ENCODE measurements at places on chromosomes 3 and 15.

DNA sequence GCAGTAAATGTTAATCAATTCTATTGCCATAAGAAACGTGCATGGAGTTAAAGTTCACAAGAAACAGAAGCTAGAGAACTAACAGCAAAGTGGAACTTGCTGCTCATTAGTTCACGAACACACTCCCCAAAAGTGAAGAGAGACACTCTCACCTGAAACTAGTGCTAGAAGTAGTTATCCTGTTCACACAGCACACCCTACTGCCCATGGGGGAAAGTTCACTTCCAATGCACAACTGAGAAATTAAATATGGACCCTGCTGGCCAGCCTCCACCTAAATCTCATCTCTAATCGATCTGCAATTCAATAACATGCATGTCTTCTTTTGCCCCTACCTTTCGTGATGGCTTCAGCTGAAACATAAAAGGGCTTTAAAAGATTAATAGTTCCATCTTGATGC, 39.4 kb upstream of the FRMD4B start:
- DNase-seq, result no peak

GRCh38 chr3:28917895-28918475, 362.9 kb upstream of the RBMS3 start:
- DNase-seq, result no peak

GRCh38 chr3:14162178-14162577, 16.2 kb downstream of the XPC start:
- DNase-seq, result no peak

- no peak for DNase-seq
Observed at GRCh38 chr3:73478858-73479257, 145.9 kb downstream of the PDZRN3 start.

- DNase-seq, result no peak
Observed at GRCh38 chr15:92989470-92989869, 89.3 kb downstream of the CHD2 start.

- no peak for DNase-seq
Observed at GRCh38 chr15:57552678-57553334, 38.9 kb upstream of the MYZAP start.

- no peak for DNase-seq
Observed at GRCh38 chr15:67641453-67641852, 99.0 kb downstream of the MAP2K5 start.

All from dorsolateral prefrontal cortex (tissue), 122 donors.